ENCODE measurements at places on chromosomes 13 and 19.

GRCh38 chr13:27194895-27195764 lies 23.5 kb upstream of the USP12 start:
- DNase-seq, result no peak

DNA sequence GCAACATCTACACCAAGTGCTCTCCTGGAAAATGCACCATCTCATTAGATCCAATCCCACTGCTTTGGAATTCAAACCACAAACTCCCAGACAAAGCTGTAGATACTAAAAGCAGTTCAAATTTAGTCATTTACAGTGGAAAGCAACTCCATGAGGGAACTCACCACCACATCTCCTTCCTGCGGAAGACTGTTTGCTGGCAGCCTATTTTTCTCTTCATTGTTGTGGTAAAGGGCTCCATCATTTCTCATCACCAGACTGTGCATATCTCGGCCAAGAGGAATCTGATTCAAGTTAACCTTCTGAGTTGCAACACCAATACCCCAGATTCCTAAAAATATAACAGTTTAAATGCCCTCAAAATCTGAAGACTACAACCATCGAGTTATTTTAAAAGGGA lies 8.4 kb downstream of the SPRYD7 start:
- no peak for DNase-seq

DNA sequence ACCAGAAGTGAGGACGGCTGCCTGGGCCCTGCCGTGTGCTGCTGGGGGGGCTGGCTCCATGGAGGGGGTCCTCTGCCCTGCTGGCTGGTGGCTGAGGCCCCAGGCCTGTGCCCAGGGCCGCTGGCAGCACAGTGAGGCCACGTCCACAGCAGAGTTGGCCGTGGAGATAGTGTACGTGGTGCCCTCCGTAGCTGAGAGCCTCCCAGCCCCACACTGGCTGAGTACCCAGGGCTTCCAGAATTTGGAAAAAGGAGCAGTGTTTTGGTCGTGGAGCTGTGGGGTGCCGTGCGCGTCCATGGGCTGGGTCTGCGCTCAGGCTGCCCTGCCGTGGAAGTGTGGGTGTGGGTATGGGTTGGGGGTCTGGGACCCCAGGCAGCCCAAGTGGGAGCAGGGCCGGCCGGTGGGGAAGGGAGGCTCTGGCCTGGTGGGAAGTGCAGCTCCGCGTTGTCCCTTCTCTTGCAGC lies 5.9 kb downstream of the PTBP1 start:
- DNase-seq, result no peak

GRCh38 chr13:32545083-32545482 lies 6.5 kb upstream of the N4BP2L2 start:
- DNase-seq, result no peak

DNA sequence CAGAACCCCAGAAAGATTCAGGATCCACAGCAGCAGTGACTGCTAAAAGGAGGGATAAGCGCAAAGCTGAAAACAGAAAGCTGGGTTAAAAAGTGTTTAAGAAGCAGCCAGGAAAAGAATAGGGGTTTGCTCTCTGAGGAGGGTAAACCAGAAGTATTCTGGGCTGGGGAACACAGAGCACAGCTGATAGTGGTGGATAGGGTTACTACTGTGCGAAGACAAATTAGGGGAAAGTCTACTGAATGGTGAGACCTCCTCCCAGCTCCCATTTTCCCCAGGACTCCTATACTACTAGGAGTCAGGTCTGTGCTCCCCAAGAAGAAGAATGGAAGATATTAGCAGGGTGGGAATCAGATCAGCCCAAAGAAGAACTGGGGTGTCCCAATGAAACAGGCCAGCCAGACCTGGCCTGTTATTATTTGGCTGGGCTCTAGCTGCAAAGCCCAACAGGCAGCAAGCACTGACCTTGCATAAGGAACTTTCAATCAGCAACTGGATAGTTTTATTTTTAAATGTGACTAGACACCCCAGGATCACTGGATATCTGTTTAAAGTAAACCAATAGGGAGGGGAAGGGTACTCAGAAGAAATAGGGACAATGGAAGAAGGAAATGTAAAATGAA lies 43.5 kb upstream of the SERTM1 start:
- no peak for DNase-seq

DNA sequence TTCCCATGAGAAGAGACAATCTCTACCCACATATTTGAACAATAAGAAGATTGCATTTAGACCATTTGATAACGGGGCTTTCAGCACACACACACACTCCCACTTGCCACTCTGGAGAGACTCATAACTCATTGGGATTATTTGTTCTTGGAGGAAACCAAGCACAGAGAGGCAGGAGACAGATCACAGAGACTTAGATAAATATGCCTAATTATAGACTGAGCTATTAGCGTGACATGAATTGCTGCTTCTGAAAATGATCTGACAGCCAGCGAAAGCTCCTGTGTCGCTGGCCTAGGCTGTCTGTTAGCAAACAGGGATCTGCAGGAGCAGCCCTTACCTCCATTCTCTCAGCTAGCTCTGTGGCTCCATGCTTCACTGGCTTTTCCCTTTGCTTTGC lies 111.4 kb downstream of the CCNA1 start:
- DNase-seq, result peak; percentile 78

GRCh38 chr19:45878043-45878794 lies 7.7 kb downstream of the IRF2BP1 start:
- no peak for DNase-seq

DNA sequence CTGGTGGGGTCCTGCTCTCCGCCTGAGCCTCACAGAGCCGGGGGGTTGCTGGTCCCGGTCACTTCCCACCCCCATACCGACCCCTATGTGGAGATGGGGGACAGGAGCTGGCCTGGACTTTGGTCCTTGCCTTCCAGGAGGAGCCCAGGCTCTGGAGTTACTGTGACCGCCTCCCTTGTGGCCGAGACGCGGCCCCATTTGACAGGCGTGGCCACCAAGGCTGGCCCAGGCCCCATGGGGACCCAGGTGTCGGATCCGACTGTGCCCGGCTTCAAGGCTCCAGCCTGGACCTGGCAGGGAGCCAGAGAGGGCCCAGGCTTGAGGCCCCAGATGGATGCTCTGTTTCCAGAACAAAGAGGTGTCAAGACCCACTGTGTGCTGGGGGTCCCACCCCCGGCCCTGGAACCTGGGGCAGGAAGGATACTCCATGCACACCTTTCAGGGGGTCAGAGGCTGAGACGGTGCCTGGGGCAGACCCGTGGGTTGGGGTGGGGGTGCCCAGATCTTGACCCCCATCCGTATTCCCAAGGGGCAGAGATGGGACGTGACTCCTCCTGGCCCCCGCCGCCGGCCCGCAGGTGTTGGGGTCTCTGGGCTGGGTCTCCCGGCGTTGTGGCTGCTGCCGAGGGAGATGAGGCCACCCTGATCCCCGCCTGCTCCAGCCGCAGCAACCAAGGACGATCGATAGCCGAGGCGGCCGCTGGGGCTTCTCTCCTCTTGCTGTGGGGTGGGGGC lies 47.8 kb upstream of the TCF3 start:
- no peak for DNase-seq

GRCh38 chr19:52237771-52238400 lies 31.5 kb upstream of the ZNF766 start:
- peak; percentile 9 for DNase-seq

GRCh38 chr13:99471221-99472121 lies 29.8 kb upstream of the TM9SF2 start:
- DNase-seq, result no peak

All from DMS153 (cell line).